ENCODE measurements at places on chromosomes 6 and 20. TPM values are rescaled to one million over a fixed set of nuclear protein-coding genes. Genes with fewer than 3 reads are reported as not detected.

DNA sequence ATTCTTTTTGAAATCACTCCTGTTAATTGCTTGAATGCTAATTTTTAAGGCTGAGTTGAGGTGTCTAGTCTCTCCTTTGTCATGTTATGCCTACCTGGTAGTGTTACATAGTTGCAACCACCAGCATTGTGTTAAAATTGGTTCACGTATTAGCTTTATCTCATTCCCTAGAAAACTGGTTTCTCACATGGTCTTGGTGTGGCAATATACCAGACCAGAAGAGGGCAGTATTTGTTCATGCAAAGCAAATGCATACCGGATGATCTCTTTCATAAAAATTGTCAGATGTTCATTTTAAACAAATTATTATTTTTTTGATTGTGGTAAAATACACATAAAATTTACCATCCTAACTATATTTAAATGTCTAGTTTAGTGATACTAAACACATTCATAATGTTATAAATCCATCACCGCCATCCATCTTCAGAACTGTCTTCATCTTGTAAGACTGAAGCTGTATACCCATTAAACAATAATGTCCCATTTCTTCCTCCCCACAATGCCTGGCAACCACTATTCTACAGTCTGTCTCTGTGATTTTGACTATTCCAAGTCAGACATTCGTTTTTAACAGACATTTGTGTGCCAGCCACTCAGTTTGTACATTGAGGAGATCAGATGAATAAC is 92.8 kb downstream of the ATRN start:
- no peak overlapping the region for H3K27ac ChIP-seq
- peak; percentile 53 for DNase-seq
- H3K36me3 ChIP-seq, result peaks cover 10% of the 10 kb centered on the region
- no peaks in the 10 kb centered on the region for H3K27me3 ChIP-seq

Gene RAET1E
- total RNA-seq, result not detected

GRCh38 chr20:4216142-4216735 is 200.9 kb upstream of the RNF24 start:
- no peaks in the 10 kb centered on the region for H3K36me3 ChIP-seq
- no peak overlapping the region for H3K4me3 ChIP-seq
- no peak overlapping the region for H3K27ac ChIP-seq
- peaks cover 4% of the 10 kb centered on the region for H3K27me3 ChIP-seq

DNA sequence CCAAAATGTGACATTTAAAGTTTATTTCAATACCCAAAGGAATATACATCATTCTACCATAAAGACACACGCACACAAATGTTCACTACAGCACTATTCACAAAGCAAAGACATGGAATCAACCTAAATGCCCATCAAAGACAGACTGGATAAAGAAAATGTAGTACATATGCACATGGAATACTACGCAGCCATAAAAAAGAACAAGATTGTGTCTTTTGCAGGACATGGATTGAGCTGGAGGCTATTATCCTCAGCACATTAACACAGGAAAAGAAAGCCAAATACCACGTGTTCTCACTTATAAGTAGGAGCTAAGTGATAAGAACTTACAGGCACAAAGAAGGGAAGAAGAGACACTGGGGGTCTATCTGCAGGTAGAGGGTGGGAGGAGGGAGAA is 22.4 kb downstream of the ATP9A start:
- H3K27me3 ChIP-seq, result no peaks in the 10 kb centered on the region
- no peak overlapping the region for H3K27ac ChIP-seq
- DNase-seq, result no peak

DNA sequence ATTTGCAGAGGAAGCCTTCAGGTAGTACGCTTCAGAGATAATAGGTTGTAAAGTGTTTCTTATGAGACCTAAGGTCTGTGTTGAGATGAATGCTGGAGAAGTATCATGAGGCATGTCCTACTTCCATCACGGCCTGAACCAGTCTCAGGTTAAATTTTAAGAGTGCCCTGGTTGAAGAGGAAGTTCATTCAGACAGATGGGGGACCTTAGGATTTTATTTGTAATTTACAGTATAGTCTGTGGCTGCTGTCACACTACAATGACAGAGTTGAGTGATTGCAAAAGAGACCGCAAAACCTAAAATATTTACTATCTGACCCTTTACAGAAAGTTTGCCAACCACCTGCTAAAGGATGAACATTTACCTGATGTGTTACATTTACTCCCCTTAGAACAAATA is 70.9 kb downstream of the UST start:
- no peak overlapping the region for H3K27ac ChIP-seq
- H3K27me3 ChIP-seq, result peaks cover 25% of the 10 kb centered on the region
- no peaks in the 10 kb centered on the region for H3K36me3 ChIP-seq
- DNase-seq, result no peak
- peaks cover 12% of the 10 kb centered on the region for H3K4me1 ChIP-seq
- no peak overlapping the region for H3K4me3 ChIP-seq

Gene EYS
- total RNA-seq, result 0.47 TPM

GRCh38 chr6:72411872-72412708 is 209.8 kb upstream of the KCNQ5 start:
- DNase-seq, result peak; percentile 94
- no peak overlapping the region for H3K4me3 ChIP-seq
- no peak overlapping the region for H3K27ac ChIP-seq
- no peaks in the 10 kb centered on the region for H3K27me3 ChIP-seq

Gene SRSF12
- total RNA-seq, result 9.2 TPM

- no peak overlapping the region for H3K4me3 ChIP-seq
- H3K4me1 ChIP-seq, result no peaks in the 10 kb centered on the region
- H3K27ac ChIP-seq, result no peak overlapping the region
- no peaks in the 10 kb centered on the region for H3K36me3 ChIP-seq
- no peaks in the 10 kb centered on the region for H3K27me3 ChIP-seq
Observed at GRCh38 chr20:4045741-4046140, 30.4 kb upstream of the RNF24 start.

GRCh38 chr6:133241901-133242636 is 912 bp downstream of the EYA4 start:
- H3K4me3 ChIP-seq, result peak overlapping the region; percentile 86
- H3K4me1 ChIP-seq, result no peaks in the 10 kb centered on the region
- peaks cover 81% of the 10 kb centered on the region for H3K27me3 ChIP-seq
- peak; percentile 80 for DNase-seq
- no peaks in the 10 kb centered on the region for H3K36me3 ChIP-seq
- no peak overlapping the region for H3K27ac ChIP-seq

DNA sequence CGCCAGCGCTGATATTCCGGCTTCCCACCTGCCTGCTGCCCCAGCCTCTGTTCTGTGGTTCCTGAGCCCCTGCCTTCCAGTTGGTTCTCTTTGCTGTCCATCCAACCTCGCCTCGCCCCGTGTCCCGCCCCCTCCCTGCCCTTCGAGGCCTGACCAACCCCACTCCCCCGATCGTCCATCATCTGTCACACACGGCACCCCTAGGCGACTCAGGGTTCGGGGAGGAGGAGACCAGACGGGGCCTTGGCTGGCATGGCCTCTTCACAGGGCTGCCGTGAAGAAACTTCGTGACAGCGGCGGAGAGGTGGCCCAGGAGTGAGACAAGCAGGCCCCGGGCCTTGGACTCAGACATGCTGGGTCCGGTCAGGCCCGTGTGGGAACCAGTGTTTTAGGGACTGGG is 226.1 kb downstream of the QKI start:
- no peak overlapping the region for H3K4me3 ChIP-seq
- H3K27ac ChIP-seq, result no peak overlapping the region
- no peak for DNase-seq
- no peaks in the 10 kb centered on the region for H3K27me3 ChIP-seq
- H3K36me3 ChIP-seq, result no peaks in the 10 kb centered on the region

DNA sequence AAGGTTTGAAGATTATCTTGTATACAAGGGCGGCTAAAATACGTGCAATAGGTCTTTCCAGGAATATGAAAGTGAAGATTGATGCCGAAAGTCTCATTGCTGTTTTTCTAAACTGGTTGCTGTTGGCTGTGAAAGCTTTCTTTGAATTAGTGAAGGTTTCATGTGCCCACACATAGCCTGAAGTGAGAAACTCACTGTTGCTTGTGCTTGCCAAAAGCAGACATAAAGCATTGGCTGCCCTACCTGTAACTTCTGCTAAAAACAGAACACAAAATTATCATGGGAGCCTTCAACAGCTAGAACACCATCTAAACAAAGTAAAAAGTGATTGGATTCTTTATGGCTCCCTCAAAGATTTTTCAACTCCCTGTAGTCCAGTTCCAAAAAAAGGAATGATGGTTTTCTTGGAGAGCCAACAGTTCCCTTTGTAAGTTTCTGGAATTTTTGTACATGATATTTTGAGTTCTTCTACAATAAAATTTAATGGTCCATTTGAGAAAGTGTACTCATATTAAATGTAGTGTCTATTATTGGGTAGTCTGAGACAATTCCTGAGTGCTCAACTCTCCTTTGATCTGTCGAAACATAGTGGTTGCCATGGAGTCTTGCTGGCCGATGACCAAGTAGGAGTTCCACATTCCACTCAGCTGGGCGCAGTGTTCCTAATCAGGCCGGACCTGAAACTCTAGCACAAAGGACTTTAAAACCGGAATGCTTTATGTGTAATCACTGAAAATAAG is 68.5 kb downstream of the PLEKHG1 start:
- H3K4me3 ChIP-seq, result no peak overlapping the region
- no peak for DNase-seq
- H3K4me1 ChIP-seq, result no peaks in the 10 kb centered on the region

Gene FAM209A
- 0.40 TPM for total RNA-seq

GRCh38 chr6:21420926-21421325 is 172.6 kb upstream of the SOX4 start:
- no peaks in the 10 kb centered on the region for H3K27me3 ChIP-seq
- no peaks in the 10 kb centered on the region for H3K4me1 ChIP-seq
- no peaks in the 10 kb centered on the region for H3K36me3 ChIP-seq
- H3K4me3 ChIP-seq, result no peak overlapping the region
- no peak overlapping the region for H3K27ac ChIP-seq

Gene PRICKLE4
- total RNA-seq, result 2.6 TPM

DNA sequence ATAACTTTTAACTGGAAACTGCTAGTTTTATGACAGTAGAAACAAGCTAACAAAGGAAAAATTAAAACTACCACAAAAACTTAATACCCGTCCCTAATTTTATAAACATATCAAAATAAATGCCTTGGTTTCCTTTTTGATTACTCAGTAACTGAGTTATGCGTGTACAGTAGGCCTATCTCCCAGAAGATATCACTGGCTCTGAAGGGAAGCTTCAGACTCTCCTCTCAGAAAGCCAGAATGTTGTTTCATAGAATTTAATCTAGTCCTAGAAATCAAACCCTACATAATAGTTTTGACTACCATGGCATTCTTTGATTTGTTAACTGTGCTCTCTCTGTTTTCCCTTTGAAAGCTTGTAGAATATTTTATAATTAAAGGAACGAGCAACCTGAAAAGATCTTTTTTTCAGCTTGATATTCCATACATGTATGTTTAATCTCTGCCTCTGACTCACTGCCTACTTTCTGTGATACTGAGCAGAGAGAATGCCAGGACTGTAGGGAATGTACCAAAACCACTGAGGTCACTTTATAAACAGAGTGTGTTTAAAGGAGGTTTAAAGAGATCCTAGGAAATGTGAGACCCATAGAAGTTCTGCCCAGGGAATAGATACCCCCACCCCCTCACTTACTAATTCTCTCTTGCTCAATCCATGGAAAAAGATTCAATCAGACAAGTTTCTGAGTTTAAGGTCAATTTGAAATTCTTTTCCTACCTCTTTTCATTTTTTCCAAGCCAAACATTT is 311.5 kb downstream of the HDGFL1 start:
- H3K36me3 ChIP-seq, result no peaks in the 10 kb centered on the region
- no peak overlapping the region for H3K4me3 ChIP-seq
- no peaks in the 10 kb centered on the region for H3K27me3 ChIP-seq
- DNase-seq, result no peak
- H3K27ac ChIP-seq, result peak overlapping the region; percentile 51

DNA sequence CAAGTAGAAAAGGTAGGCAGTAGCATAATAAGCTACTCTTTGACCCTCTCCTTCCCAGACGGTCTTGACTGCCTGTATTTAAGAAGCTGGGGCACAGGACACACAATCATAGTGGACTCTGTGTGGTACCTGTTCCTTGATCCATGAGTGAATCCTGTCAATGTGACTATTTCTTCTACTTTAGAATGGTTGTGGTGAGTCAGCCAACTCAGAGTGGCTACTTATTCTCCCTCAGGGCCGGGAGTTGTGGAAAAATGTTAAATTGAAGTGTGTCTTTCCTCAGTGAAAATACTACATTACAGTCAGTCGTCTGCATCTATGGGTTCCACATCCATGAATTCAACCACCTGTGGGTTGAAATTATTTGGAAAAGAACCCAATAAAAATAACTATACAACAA is 30.8 kb upstream of the PREP start:
- H3K36me3 ChIP-seq, result no peaks in the 10 kb centered on the region
- no peaks in the 10 kb centered on the region for H3K4me1 ChIP-seq
- no peak for DNase-seq

Gene SYCP2
- total RNA-seq, result 1.2 TPM

- H3K36me3 ChIP-seq, result no peaks in the 10 kb centered on the region
- peak overlapping the region; percentile 81 for H3K4me3 ChIP-seq
- peaks cover 16% of the 10 kb centered on the region for H3K27me3 ChIP-seq
- no peaks in the 10 kb centered on the region for H3K4me1 ChIP-seq
Observed at GRCh38 chr20:59006167-59006863, 739 bp downstream of the CTSZ start.

DNA sequence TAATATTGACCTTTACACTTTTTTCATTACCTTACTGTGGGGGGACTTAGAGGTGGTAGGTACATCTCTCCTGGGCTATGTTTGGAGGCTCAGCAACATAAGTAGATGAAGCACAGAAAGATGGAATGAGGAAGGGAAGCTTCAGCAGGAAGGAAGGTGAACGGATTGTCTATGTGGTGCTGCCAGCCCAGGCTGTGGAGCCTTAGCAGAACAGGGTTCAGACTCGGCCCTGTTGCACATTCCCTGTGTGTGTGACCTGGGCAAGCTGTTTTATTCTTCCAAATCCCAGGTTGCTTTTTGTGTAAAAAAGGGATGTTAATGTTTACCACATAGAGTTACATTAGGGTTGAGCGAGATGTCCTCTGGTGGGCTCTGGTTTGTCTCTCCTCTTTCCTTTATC is 41.2 kb downstream of the ANKS1A start:
- DNase-seq, result no peak
- H3K4me3 ChIP-seq, result no peak overlapping the region
- H3K4me1 ChIP-seq, result peaks cover 11% of the 10 kb centered on the region
- no peaks in the 10 kb centered on the region for H3K27me3 ChIP-seq

DNA sequence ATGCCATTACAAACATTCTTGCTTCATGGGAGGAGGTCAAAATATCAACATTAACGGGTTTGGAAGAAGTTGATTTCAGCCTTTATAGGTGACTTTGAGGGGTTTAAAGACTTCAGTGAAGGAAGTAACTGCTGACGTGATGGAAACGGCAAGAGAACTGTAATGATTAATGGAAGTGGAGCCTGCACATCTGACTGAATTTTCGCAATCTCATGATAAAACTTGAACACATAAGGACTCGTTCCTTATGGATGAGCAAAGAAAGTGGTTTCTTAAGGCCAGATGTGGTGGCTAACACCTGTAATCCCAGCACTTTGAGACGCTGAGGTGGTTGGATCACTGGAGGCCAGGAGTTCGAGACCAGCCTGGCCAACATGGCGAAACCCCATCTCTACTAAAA is 226.1 kb downstream of the BCAS1 start:
- no peaks in the 10 kb centered on the region for H3K4me1 ChIP-seq
- H3K4me3 ChIP-seq, result no peak overlapping the region
- no peak for DNase-seq
- H3K27me3 ChIP-seq, result no peaks in the 10 kb centered on the region

GRCh38 chr6:80217794-80218193 is 111.3 kb downstream of the BCKDHB start:
- peaks cover 2% of the 10 kb centered on the region for H3K4me1 ChIP-seq
- H3K27me3 ChIP-seq, result no peaks in the 10 kb centered on the region
- H3K4me3 ChIP-seq, result no peak overlapping the region

GRCh38 chr6:140736231-140736630 is 1361.8 kb upstream of the CITED2 start:
- H3K4me3 ChIP-seq, result no peak overlapping the region
- DNase-seq, result no peak
- no peaks in the 10 kb centered on the region for H3K27me3 ChIP-seq
- no peaks in the 10 kb centered on the region for H3K4me1 ChIP-seq
- H3K36me3 ChIP-seq, result no peaks in the 10 kb centered on the region

All from endodermal cell (in vitro differentiated cells).